GM23248 (cell line): ENCODE measurements at places on chromosomes 2 and 18. TPM values are rescaled to one million over a fixed set of nuclear protein-coding genes. Genes with fewer than 3 reads are reported as not detected.

GRCh38 chr2:233080836-233081229, 20.7 kb downstream of the INPP5D start:
- DNase-seq, result no peak

DNA sequence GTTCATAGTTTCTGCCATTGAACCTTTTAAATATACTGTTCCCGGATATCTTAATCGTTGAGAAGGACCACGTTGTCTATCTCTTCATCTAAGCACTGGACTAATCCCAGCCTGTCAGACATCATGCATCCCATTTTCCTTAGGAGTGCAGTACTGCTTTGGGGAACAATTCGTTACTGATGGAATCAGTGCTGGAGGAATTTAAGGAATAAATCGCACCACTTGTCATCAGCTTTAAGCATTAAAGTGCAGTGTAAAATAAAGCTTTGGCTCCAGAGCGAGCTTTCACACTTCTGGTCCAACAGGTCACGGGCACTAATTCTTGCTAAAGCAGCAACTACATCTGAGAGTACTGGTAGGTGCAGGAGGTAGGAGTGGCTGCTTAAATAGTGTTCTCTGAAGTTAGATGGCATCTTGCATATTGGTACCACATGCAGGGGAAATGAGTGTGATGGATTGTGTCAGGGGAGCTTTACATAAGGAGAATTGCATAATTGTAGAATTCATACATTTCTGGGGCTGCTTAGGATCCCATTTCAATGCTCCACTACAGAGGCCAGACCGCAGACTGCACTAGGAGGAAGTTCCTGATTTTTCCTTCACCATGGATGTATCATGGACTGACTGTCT, 105.7 kb upstream of the RASGRP3 start:
- no peak for DNase-seq

GRCh38 chr2:173354073-173354581, 545 bp upstream of the CDCA7 start:
- peak; percentile 16 for DNase-seq

DNA sequence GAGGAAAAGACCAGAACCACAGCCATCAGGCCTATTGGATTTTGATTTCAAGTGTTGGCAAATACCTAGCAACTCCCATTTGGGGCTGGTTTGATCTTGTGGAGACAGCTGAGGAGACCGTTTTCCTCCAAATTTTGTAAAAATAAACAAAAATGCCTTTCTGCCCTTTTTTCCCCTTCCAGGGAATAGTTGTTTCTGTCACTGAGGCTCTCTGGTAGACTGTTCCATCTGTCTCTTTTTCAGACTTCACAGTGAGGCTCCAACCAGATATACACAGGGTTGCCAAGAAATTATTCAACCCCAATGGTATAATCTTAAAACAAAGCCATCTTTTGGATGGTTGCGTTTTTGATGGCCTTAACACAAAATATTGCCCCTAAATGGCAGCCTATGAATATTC, 115.7 kb downstream of the ACOXL start:
- no peak for DNase-seq

DNA sequence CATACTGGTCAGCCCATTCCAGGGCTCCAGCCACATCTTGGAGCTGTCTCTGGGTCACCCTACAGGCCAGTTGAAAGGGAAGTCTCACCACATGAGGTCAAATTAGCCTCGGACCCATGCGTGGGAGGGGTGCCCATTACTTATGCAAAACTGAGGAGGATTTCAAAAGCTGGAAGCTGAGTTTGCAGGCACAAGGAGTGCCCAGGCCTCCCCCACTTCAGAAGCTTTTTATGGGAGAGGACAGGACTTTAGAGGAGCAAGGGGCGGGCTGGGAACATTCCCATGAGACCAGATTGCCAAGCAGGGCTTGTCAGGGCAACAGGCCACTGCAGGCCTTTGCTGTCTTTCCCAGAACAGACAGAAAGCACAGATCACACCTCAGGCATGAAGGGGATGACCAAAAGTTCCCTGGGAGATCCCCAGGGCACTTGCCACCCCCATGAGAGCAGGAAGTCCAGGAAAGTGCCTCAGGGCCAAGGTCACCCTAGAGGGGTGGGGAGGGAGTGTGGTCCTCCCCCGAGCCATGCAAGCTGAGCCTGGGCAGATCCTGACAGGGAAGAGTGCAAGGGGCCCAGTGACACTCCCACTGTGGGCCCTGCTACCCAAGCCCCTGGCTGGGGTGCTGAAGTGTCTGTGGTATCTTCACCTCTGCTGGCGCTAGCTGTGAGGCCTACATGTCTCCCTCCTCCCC, 267.7 kb downstream of the BCL11A start:
- no peak for DNase-seq

DNA sequence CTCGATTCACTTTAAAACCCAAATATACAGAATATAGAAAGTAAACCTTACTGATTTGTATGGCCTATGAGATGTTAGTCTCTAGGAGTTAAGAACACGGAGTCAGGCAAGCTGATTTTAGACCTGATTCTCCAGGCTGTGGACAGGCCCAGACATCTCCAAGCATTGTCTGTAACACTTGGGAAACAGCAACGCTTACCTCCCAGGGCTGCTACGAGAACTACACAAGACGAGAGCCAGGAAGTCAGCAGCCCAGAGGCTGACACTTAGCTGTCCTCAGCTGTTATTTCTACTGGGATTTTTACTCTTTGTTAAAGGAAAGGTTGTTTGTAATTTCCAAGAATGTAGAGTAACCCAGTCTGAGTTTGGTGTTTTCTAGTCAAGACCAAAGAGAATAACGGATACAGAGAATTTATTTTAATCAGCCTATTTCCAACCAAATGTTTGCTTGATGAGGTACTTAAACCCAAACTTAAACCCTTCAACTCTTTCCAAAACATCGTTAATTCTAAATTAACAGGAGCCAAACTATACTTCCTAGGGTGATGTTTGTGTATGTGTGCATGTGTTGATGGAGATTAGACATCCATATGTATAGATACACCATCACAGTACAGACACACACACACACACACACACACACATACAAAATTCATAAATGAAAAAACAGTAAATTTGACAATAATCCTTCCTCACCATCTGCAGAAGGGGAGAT, 123.4 kb downstream of the LAMA1 start:
- DNase-seq, result peak; percentile 43

GRCh38 chr2:233447506-233448219, 93.4 kb downstream of the DGKD start:
- DNase-seq, result no peak

- no peak for DNase-seq
These were observed 23.1 kb upstream of the PNO1 start for GRCh38 chr2:68134554-68134953.

- peak; percentile 91 for DNase-seq
These were observed 14.7 kb upstream of the PUM2 start for GRCh38 chr2:20365249-20365817.

GRCh38 chr18:45007531-45007930, 326.8 kb downstream of the SETBP1 start:
- DNase-seq, result peak; percentile 70

The MEP1B gene
- total RNA-seq, result not detected in 2 replicates

The TDRD15 gene
- total RNA-seq, result not detected in 2 replicates

The IL36G gene
- total RNA-seq, result not detected in 2 replicates
